Uterus (tissue), 4 donors: ENCODE measurements at places on chromosomes 4 and X. TPM values are rescaled to one million over a fixed set of nuclear protein-coding genes. Genes with fewer than 3 reads are reported as not detected.

The DIPK2B gene
- 25.4 TPM for total RNA-seq

The CXorf65 gene
- not detected for total RNA-seq

The SPIN2A gene
- 0.67 TPM for total RNA-seq

The ADH4 gene
- total RNA-seq = 3.2 TPM

The GABRE gene
- 27.2 TPM for total RNA-seq

The EGF gene
- total RNA-seq = 1.0 TPM

The SHISA3 gene
- total RNA-seq = 0.59 TPM

The RBM41 gene
- total RNA-seq = 25.1 TPM

The TLR1 gene
- 21.4 TPM for total RNA-seq

The ZIC3 gene
- not detected for total RNA-seq

The TCEAL4 gene
- 314 TPM for total RNA-seq

The TBC1D8B gene
- 10.8 TPM for total RNA-seq

GRCh38 chr4:143700046-143700415 lies 444 bp downstream of the FREM3 start:
- peaks cover 8% of the 10 kb centered on the region for H3K4me1 ChIP-seq
- H3K27ac ChIP-seq = no peak overlapping the region
- H3K4me3 ChIP-seq = no peak overlapping the region

DNA sequence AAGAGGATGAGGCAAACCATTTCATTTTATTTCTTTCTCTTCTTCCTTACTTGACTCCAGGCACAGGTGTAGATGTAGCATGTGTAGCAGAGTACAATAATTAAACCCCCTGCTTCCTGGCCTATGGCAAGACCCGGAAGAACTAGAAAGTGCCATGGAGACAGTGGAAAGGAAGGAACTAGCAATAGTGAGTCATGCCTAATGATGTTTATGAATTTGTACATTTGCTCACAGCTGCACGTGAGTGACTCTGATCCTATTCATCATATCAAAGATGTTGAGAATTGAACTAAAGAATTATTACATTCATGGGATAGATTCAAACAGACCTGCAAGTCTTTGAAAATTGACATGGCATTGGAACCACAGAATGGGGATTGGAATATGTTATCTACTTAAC lies 2233.9 kb upstream of the TENM3 start:
- H3K27ac ChIP-seq = no peak overlapping the region
- H3K36me3 ChIP-seq = no peaks in the 10 kb centered on the region
- no peaks in the 10 kb centered on the region for H3K4me1 ChIP-seq
- H3K27me3 ChIP-seq = no peaks in the 10 kb centered on the region

- H3K36me3 ChIP-seq = no peaks in the 10 kb centered on the region
- H3K4me3 ChIP-seq = no peak within 1 kb of the TSS
- no peaks in the 10 kb centered on the region for H3K4me1 ChIP-seq
- no peak for DNase-seq
- no peak within 1 kb of the TSS for H3K27ac ChIP-seq
Measured at GRCh38 chr4:87975466-87975865, at the start of gene SPP1. Gene SPP1 (plus strand): TSS chr4:87975714. CDS start chr4:87976896, 1,182 bp downstream.

DNA sequence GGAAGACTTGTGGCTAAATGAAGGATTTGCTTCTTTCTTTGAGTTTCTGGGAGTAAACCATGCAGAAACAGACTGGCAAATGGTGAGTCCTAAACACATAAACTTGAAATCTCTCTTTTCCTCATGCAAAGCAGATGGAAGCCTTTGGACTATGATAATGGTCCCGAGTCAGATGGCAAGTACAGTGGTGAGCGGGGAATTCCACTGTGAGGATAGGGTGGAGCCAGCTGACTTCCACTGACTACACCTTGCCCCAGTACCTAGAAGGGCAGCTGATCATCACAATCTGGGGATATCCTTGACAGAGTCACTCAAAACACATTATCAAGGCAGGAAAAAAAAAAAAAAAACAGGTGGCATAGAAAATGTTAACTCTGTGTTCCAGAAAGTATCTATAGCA lies 34.3 kb downstream of the ENPEP start:
- H3K4me3 ChIP-seq = no peak overlapping the region
- H3K27me3 ChIP-seq = no peaks in the 10 kb centered on the region
- H3K27ac ChIP-seq = peak overlapping the region; percentile 42
- H3K4me1 ChIP-seq = no peaks in the 10 kb centered on the region

- no peak overlapping the region for H3K4me3 ChIP-seq
- H3K27ac ChIP-seq = no peak overlapping the region
- H3K4me1 ChIP-seq = no peaks in the 10 kb centered on the region
- DNase-seq = no peak
- H3K27me3 ChIP-seq = no peaks in the 10 kb centered on the region
Measured at GRCh38 chr4:84032372-84032771, 466.7 kb downstream of the NKX6-1 start.

- H3K36me3 ChIP-seq = no peaks in the 10 kb centered on the region
- peaks cover 11% of the 10 kb centered on the region for H3K4me1 ChIP-seq
- no peak for DNase-seq
- no peaks in the 10 kb centered on the region for H3K27me3 ChIP-seq
- no peak overlapping the region for H3K27ac ChIP-seq
Measured at GRCh38 chr4:8589336-8589735, 3.2 kb upstream of the CPZ start.

- H3K4me1 ChIP-seq = no peaks in the 10 kb centered on the region
- DNase-seq = no peak
- no peak overlapping the region for H3K4me3 ChIP-seq
- no peak overlapping the region for H3K27ac ChIP-seq
Measured at GRCh38 chrX:140439476-140439875, 65.4 kb downstream of the SOX3 start.

- H3K27me3 ChIP-seq = no peaks in the 10 kb centered on the region
- no peaks in the 10 kb centered on the region for H3K36me3 ChIP-seq
- no peak overlapping the region for H3K27ac ChIP-seq
- H3K4me3 ChIP-seq = no peak overlapping the region
- no peak for DNase-seq
Measured at GRCh38 chrX:69424161-69424560, 80.0 kb upstream of the NALF2 start.

GRCh38 chrX:20857746-20858145 lies 516.5 kb upstream of the CNKSR2 start:
- no peak for DNase-seq
- H3K27ac ChIP-seq = no peak overlapping the region
- no peaks in the 10 kb centered on the region for H3K36me3 ChIP-seq
- H3K4me3 ChIP-seq = no peak overlapping the region

DNA sequence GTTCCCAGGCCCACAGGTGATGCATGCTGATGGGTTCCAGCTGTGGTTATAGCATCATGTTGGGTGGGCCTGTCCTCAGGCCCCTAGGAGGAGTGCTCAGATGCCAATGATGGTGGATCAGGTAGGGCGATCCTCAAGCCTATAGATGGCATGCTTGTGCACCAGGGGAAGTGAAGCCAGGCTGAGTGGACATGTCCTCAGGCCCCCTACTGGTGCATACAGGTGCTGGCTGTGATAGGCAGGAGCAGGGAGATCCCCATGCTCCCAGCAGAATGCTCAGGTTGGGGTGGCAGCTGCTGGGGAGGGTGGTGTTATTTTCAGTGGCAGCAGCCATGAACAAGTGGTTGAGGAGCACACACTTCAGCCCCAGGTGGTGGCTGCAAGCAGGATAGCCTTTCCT lies 96.0 kb downstream of the SMARCA1 start:
- H3K4me1 ChIP-seq = no peaks in the 10 kb centered on the region
- no peak overlapping the region for H3K27ac ChIP-seq
- H3K27me3 ChIP-seq = no peaks in the 10 kb centered on the region
- H3K36me3 ChIP-seq = no peaks in the 10 kb centered on the region

GRCh38 chrX:27884654-27885053 lies 76.9 kb downstream of the MAGEB10 start:
- no peak overlapping the region for H3K4me3 ChIP-seq
- DNase-seq = no peak
- H3K4me1 ChIP-seq = no peaks in the 10 kb centered on the region
- peaks cover under 1% of the 10 kb centered on the region for H3K36me3 ChIP-seq
- H3K27me3 ChIP-seq = no peaks in the 10 kb centered on the region

DNA sequence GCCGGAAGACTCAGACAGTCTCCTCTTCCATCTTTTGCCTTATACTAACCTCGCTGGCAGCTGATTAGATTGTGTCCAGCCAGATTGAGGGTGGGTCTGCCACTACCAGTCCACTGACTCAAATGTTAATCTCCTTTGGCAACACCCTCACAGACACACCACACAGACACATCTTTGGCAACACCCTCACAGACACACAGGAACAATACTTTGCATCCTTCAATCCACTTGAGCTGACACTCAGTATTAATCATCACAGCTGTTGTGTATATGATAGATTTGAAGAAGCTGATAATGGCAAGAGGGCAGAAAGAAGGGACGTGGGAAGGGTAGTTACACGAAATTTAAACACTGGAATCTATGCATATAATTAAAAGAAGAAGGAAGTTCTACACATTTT lies 139.5 kb downstream of the ANKRD50 start:
- no peak overlapping the region for H3K27ac ChIP-seq

DNA sequence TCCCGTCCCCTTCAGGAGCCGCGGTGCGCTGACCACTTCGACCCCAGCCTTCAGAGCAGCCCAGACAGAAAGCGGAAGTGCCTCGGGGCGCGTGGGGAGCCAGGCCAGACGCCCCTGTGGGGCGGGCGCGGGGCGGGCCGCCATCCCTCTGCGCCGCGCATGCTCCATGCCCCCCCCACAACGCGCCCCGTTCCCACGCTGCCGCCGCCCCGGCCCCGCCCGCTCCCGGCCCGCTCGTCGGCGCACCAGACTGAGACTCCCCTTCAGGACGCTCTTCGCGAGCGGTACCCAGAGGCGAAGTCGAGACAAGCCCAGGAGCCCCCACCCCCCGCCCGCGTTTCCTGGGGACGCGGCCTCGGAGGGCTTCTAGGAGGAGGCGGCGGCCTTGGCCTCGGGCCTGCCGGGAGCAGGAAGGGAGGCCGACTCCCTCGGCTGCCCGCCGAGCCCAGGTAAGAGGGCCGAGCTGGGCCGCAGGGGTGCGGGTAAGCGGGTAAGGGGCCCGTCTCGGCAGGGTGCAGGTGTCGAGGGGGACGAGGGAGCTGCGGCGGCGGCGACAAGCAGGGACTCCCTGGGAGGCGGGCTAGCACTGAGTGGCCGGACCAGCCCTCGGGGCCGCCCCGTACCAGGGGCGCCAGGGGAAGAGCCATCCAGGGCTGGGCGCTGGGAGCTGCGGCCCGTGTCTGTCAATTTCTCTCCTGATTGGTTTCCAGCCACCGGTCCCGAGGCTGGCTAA lies at the start of gene ZFP92:
TSS of gene ZFP92 (plus strand) at position 218 of the 733 bp plus-strand sequence. CDS start 6,851 bp downstream, outside the sequence.
- no peaks in the 10 kb centered on the region for H3K4me1 ChIP-seq
- peak within 1 kb of the TSS; percentile 26 for H3K27ac ChIP-seq
- peak within 1 kb of the TSS; percentile 43 for H3K4me3 ChIP-seq
- no peaks in the 10 kb centered on the region for H3K36me3 ChIP-seq
- DNase-seq = no peak

DNA sequence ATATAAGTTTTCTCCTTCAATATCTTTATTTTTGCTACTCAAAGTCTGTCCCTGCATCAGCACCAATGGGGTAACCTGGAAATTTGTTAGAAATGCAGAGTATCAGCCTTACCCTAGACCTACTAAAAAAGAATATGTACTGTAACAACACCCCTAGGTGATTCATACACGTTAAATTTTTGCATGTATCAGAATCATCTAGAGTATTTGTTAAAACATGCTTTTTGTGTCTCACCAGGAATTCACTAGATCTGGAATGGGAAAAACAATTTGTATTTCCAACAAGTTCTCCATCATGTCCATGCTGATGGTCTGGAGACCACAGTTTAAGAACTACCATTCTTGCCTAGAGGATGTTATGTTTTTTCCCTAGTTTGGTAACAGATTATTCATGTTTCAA lies 196.0 kb upstream of the EDNRA start:
- no peak overlapping the region for H3K27ac ChIP-seq
- H3K4me1 ChIP-seq = peaks cover 5% of the 10 kb centered on the region
- no peak overlapping the region for H3K4me3 ChIP-seq
- no peaks in the 10 kb centered on the region for H3K36me3 ChIP-seq
- H3K27me3 ChIP-seq = no peaks in the 10 kb centered on the region

GRCh38 chr4:148090503-148091476 lies 351.4 kb downstream of the NR3C2 start:
- no peak overlapping the region for H3K4me3 ChIP-seq
- no peaks in the 10 kb centered on the region for H3K4me1 ChIP-seq
- no peaks in the 10 kb centered on the region for H3K27me3 ChIP-seq
- DNase-seq = no peak
- H3K27ac ChIP-seq = no peak overlapping the region

DNA sequence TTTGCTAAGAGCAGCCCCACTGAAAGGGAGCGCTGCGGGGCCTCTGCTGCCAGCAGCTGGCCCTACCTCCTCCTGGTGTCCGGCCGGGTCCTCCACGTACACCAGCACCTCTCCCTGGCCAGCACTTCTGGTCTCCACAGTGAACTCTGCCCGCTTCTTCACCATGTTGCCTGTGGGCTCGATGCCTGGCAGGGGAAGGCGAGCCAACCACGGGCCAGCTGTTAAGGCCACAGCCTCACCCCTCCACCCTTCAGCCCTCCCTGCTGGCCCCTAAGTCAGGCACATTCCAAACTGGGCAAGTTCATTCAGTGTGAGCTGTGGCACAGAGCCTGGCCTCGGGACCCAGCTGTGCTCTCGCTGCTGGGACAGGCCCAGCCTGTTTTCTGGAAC lies 7.8 kb downstream of the FLNA start:
- no peaks in the 10 kb centered on the region for H3K4me1 ChIP-seq
- no peaks in the 10 kb centered on the region for H3K36me3 ChIP-seq
- no peak for DNase-seq
- H3K27ac ChIP-seq = peak overlapping the region; percentile 98

GRCh38 chrX:110409925-110410324 lies 51.3 kb downstream of the RTL9 start:
- no peak for DNase-seq
- no peak overlapping the region for H3K4me3 ChIP-seq
- H3K27ac ChIP-seq = no peak overlapping the region
- no peaks in the 10 kb centered on the region for H3K27me3 ChIP-seq
- no peaks in the 10 kb centered on the region for H3K4me1 ChIP-seq
